Dorsolateral prefrontal cortex (tissue), 122 donors: ENCODE measurements at places on chromosomes 16 and 17.

DNA sequence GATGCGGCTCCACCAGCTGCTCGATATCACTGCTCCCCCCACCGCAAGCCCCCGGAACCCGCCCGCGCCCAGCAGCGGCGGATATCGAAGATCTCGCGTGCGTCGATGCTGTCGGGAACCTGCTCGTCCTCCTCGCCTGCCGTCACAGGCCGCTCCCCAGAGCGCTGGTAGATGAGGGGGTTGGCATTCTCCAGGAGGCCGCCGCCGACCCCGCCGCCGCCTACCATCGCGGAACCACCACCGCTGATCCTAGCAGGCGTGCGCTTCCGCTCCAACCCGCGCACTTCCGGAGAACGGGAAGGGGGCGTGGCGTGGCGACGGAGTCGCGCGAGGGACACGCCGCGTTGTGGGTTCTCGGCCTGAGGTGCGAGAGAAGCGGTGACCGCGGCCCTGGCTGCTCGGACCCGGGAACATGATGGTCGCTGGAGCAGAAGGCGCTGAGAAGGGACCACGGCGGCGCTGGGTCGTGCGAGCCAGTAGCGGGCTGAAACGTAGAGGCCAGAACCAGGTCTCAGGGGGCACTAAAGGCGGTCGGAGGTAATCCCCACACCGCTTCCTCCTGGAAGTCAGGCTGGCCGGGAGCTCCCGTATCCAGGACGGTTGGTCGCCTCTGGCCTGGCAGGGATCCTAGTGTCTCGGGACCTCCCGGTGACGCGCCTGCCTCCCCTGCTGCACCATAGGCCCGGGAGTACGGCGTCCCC lies at the start of gene CIAO2B:
Gene CIAO2B (minus strand): TSS at position 265 of the 701 bp plus-strand sequence. CDS start 38 bp downstream, at position 227.
- DNase-seq = peak; percentile 81

- DNase-seq = no peak
Observed at GRCh38 chr17:77019893-77020379, 120.8 kb upstream of the SEC14L1 start.

GRCh38 chr17:76545918-76546555 lies 6.2 kb downstream of the PRCD start:
- DNase-seq = peak; percentile 41

DNA sequence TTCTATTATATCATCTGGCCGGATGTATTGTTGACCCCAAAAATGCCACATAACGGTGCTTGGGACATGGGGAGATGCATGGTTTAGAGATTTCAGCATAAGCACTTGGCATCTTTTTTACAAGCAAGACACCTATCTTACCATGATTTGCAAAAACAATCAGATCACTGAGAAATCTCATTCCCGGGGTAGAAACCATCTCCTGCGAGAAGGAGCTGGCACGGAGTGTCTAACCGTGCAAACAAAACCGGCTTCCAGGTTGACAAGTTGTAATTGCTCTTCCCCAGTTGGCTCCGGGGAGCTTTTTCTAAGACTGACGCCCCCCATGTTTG lies 1.0 kb downstream of the SLC16A6 start:
- DNase-seq = no peak

- no peak for DNase-seq
Observed at GRCh38 chr16:81347425-81347824, 32.7 kb downstream of the GAN start.

DNA sequence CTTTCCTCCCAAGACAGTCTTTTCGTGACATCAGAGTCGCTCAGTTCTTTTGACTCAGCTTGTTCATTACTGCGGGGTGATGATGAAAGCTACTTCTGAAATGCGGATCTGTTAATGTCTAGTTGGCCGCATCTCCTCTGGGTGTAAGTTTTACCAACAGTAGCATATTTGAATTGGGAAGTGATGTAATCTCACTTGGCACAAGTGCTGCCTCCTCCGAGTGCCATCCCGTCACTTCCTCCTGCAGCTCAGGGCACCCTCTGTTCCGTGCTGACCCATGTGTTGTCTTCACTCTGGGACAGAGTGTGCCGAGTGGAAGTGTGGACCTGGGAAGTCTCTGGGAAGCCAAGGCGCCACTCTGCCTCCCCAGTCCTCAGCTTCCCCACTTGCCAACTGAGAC lies 8.9 kb downstream of the ADAD2 start:
- DNase-seq = peak; percentile 66

DNA sequence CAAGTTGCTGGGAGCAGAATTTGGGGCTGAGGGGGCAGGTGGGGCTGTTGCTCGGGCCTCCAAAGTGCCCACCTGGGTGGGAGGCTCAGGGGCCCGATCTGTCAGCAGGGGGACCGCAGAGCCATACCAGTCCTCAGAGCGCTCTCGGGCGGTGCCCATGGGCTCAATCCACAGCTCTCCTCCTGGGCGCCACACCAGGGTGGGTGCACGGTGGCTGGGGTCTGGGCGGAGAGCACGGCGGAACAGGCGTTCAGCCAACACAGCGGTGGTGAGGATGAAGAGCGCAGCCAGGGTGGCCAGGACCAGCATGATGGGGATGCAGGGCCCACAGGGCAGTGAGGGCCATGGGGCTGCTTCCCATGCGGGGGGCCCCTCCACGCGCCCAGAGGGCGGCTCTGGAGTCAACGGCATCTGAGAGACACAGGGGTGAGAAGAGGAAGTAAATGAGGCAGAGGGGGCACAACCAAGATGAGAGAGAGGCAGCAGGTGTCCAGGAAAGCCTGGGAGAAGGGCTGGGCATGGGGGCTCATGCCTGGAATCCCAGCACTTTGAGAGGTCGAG lies 1.2 kb downstream of the C16orf54 start:
- no peak for DNase-seq

- peak; percentile 12 for DNase-seq
Observed at GRCh38 chr16:67022531-67023214, 6.3 kb upstream of the CBFB start.

DNA sequence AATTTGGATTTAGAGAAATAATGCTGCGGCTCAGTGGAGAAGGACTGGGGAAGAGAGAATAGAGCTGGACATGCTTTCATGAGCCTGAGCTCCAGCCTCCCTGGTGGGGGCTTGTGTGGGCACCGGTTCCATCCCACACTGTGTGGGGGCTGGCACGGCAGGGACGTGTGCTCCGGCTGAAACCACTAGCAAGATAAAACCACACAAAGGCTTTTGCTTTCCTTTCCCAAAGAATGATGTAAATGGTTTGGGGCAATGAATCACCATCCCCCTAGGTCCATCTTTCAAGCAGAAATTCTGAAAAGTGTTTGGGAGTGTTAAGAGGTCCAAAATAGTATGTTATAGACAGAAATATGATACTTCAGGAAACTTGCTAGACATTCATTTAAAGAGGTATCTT lies 77.0 kb downstream of the CDH11 start:
- no peak for DNase-seq

GRCh38 chr17:29066047-29066446 lies 23.1 kb downstream of the PIPOX start:
- DNase-seq = peak; percentile 78

GRCh38 chr16:31143011-31143693 lies 6.7 kb downstream of the PRSS36 start:
- DNase-seq = no peak

GRCh38 chr17:69729944-69730343 lies 315.4 kb downstream of the MAP2K6 start:
- DNase-seq = no peak

GRCh38 chr16:70444249-70445063 lies 5.6 kb upstream of the ST3GAL2 start:
- no peak for DNase-seq

- DNase-seq = no peak
Observed at GRCh38 chr17:28906706-28907438, 4.0 kb upstream of the DHRS13 start.

GRCh38 chr16:12067714-12068401 lies 91.3 kb downstream of the SNX29 start:
- DNase-seq = peak; percentile 63

- no peak for DNase-seq
Observed at GRCh38 chr16:57948027-57948426, 22.9 kb downstream of the CNGB1 start.

DNA sequence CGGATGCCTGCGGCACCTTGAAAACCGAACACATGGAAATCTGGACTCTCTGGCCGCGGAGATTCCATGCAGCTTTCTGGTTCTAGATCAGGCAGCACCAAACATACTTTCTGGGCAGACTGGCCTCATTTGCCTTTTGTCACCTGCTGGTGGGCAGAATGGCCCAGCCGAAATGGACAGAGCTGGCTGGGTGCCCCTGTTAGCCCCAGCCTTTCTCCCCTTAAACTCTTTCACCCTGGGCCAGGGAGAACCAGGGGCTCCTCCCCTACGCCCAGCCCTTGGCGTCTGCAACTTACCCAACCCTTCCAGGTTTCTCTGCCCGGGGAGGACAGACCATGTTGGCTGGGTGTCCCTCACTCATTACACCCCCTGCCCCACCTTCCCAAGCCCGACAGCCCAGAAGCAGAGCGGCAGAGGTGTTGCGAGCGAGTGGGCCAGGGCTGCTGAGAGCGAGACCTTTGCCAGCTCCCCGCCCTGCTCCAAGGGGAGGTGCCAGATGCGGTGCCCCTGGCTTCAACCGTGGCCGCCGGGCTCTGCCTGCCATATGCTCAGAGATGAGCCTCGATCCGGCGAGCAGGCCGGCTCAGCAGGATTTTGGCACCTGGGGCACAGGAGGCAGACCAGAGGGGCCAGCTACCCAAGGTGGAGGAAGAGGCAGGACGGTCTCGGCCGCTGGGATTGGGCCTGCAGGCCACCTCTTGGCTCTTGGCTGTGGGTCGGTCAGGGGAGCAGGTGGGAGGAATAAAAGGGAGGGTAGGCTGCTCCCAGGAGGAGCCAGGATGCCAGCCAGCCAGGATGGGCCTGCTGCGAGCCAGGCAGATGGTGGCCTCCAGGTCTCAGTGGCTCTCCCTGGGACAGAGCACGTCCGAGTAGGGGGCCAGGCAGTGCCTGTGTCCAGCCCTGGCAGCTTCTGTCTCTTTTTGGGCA lies 191.3 kb downstream of the NTN1 start:
- DNase-seq = peak; percentile 35

DNA sequence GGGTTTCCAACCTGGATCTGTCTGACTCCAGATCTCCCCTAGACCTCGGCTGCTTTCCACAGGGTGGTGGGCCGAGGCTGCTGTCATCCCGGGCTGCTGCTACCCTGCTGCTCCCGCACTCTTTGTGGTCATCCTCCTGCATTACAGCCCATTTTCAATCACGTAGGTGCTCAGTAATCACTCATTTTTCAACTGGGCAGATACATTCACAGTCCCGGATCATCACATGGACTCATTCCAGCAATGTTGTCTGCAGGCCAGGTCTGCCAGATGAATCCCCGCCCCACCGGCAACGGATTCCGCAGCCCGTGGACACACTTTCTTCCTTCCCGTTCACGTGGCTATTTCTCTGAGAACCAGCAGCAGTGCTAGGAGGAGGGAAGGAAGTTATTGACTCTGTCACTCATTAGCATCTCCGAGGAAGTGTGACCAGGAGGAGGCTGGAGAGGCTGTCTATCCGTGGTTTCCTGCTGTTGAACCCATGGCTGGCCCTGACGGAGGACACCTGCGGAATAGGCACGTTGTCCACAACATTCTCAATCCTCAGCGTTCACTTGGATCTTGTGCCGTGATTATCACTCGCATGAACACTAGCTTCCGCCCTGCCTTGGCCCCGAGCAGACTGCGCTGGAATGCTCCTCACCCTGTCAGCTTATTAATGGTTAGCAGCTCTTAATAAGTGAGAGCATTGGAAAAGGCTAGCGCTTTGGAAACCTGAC lies 14.7 kb upstream of the ZCCHC14 start:
- DNase-seq = no peak

DNA sequence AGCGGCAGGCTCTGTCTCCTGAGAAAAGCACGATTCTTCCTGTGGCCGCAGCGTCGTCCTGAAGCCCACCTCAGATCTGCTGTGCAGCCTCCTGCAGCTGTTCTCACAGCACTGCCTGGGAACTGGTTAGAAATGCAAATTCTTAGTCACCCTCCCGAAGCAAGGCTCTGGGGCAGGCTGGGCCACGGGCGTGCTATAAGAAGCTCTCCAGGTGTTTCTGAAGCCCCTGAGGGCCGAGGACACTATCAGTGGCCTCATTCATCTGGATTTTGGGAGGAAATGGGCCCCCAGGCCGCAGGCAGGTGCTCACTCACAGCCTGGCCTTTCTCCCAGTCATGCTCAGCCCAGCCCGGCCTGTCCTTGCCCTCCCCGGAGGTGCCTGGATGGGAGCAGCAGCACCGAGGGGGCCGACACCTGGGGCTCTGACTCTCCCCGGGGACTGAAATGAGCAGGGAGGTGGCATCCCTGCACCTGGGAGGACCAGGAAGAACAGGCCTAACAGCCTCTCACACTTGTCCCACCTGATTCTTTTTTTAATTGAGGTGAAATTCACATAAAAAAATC lies 10.4 kb upstream of the NLRC3 start:
- DNase-seq = no peak

DNA sequence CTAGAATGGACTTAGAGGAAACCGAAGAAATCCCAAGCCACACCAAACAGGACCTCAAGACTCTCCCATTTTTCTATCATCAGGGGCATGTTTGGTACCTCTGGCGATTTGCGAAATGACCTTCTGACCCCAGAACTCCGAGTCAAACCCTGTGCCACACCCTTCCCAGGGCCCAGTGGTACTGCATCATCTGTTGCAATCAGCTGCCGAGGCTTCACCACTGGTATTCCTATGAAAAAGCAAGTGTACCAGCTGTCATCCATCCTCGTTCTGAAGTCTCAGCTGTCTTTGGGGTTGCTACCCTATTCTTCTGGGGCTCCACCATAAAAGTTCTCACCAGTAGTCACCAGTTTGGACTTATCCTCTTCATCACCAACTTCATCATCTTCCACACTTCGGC lies 2.3 kb upstream of the RSKR start:
- no peak for DNase-seq

GRCh38 chr16:79162977-79163376 lies 437.6 kb downstream of the MAF start:
- no peak for DNase-seq

GRCh38 chr16:66198641-66199040 lies 167.8 kb upstream of the CDH5 start:
- DNase-seq = no peak

DNA sequence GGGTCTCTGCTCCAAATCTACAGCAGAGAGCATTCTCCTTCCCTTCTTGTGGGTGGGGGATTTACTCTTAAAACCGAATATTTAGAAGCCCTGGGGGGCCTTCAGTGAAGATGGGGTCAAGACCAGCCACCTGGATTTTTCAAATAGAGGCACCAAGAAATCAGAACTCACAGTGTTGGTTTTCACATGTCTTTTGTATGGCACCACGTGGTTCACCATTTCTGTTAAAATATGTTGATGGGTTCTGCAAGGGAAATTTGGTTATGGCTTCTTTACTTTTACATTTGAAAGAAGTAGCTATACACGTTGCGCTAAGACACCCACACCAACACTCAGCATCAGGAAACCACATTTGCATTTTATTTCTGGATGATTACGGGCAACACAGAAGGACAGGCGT lies 17.7 kb downstream of the MAF start:
- DNase-seq = no peak
